Large intestine (tissue), 12 donors: ENCODE measurements at places on chromosomes 16 and 17. TPM values are rescaled to one million over a fixed set of nuclear protein-coding genes. Genes with fewer than 3 reads are reported as not detected.

DNA sequence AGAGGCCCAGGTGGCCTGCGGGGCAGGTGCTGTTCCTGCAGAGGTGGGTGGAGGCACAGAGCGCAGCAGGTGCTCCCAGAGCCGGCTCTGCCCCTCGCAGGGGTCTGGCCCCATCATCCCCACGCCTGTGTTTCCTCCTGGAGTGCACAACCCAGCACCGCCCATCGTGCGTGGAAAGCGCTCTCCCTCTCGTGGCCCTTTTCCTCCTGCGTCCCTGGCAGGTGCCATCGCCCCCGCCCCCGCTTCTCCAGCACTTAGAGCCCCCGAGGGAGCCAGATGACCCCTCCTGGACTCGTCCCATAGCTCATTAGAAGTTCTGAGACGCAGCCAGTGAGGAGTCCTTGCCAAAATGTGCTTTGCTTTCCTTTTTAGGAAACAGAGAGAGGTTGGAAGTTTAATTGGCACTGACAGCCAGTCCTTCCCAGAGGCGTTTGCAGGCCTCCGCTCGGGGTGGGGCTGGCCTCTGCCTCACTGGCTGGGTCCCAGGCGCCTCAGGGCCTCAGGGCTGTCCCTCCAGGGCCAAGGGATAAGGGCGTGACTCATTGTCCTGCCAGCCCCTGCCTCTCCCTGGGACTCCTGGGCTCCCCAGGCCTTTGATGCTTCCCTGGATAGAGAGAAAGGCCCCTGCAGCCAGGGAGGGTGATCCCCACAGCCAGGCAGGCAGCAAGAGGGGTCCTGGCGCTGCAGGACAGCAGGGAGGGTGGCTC is 32.2 kb upstream of the CHMP6 start:
- peak; percentile 57 for DNase-seq
- H3K4me1 ChIP-seq: peaks cover 4% of the 10 kb centered on the region
- no peak overlapping the region for H3K4me3 ChIP-seq

Gene C16orf46
- polyA plus RNA-seq: 0.93 TPM

DNA sequence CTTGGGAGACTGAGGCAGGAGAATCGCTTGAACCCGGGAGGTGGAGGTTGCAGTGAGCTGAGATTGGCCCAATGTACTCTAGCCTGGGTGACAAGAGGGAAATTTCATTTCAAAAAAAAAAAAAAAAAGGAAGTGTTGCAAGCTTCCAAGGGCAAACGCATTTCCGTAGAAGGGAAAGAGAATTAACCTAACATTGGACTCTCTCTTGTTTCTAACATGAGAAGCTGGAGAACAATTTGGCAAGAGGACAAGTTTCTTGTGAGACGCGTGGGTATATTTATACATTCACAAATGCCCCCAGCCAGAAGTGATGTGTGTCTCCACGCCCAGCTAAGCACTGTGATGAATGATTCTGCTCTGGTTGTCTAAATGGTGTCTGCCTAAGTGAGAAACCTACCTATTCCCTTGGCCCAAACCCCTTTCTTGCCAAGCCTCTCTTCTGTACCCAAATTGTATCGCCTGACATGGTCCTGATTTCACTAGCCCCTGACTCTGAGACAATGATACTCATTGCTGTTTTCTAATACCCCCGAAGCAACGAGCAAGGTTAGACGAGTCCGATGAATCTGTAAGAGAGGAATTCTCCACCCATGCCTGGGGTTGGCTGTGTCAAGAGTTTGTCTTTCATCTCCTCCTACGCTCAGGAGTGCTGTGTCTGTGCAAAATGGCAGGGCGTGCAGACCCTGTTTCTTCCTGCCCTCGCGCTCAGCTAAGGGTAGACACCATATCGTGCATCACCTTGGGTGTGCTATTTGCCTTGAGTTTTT is 14.2 kb upstream of the ST6GALNAC2 start:
- no peak overlapping the region for H3K4me3 ChIP-seq
- H3K27ac ChIP-seq: no peak overlapping the region
- no peaks in the 10 kb centered on the region for H3K27me3 ChIP-seq
- no peak for DNase-seq
- H3K4me1 ChIP-seq: no peaks in the 10 kb centered on the region

- H3K36me3 ChIP-seq: no peaks in the 10 kb centered on the region
- H3K4me1 ChIP-seq: no peaks in the 10 kb centered on the region
- peaks cover 14% of the 10 kb centered on the region for H3K27me3 ChIP-seq
Observed at GRCh38 chr16:24255456-24256371, at the start of gene CACNG3. Gene CACNG3 (plus strand): TSS chr16:24256335. CDS start chr16:24256755, 420 bp downstream.

Gene ZNRF1
- 14.0 TPM for polyA plus RNA-seq

Gene NLGN2
- 12.9 TPM for polyA plus RNA-seq

GRCh38 chr17:29591146-29591736 is 1.7 kb upstream of the ANKRD13B start:
- H3K4me3 ChIP-seq: peak overlapping the region; percentile 34
- H3K36me3 ChIP-seq: peaks cover 2% of the 10 kb centered on the region
- H3K4me1 ChIP-seq: peaks cover 51% of the 10 kb centered on the region

DNA sequence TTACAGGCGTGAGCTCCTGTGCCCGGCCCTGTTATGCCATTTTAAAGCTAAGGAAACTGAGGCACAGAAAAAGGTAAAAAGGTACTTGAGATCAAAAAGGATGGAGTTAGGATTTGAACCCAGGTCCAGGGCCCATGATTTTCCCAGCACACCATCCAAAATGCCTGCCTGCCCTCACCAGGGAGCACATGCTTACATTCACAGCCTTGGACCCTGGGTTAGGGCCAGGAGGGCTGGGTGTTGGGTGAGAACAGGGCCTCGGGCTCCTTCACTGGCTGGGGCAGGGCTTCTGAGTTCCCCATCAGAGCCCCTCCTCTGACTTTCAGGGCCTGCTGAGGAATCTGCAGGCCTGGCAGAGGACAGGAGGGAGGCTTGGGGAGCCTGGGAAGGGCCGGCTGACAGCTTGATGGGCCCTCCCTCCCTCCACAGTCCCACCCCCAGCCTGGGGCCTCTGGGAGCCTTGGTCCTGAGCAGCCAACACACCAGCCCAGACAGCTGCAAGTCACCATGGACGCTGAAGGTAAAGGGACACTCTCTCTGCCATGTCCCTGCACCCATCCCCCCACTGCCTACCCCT is at the start of gene QPRT:
Gene QPRT (plus strand): TSS at position 490 of the 577 bp plus-strand sequence. CDS start 18 bp downstream, at position 508.
- peak within 1 kb of the TSS; percentile 94 for H3K27ac ChIP-seq
- H3K36me3 ChIP-seq: peaks cover 14% of the 10 kb centered on the region

GRCh38 chr16:53822936-53823529 is 119.1 kb downstream of the FTO start:
- H3K27me3 ChIP-seq: no peaks in the 10 kb centered on the region
- no peak for DNase-seq
- no peak overlapping the region for H3K4me3 ChIP-seq
- no peaks in the 10 kb centered on the region for H3K4me1 ChIP-seq
- peaks cover 5% of the 10 kb centered on the region for H3K36me3 ChIP-seq
